ENCODE measurements at places on chromosomes 7 and 10. TPM values are rescaled to one million over a fixed set of nuclear protein-coding genes. Genes with fewer than 3 reads are reported as not detected.

SH2D4B gene
- not detected for total RNA-seq

RPEL1 gene
- total RNA-seq: 0.37 TPM

TCAF2 gene
- 5.9 TPM for total RNA-seq

SPAM1 gene
- not detected for total RNA-seq

PHKG1 gene
- 1.2 TPM for total RNA-seq

SPDYE1 gene
- total RNA-seq: not detected

MSMB gene
- total RNA-seq: not detected

MSS51 gene
- total RNA-seq: 2.5 TPM

GRM8 gene
- not detected for total RNA-seq

MOGAT3 gene
- not detected for total RNA-seq

TAC1 gene
- not detected for total RNA-seq

UPK3BL2 gene
- 3.7 TPM for total RNA-seq

TRIM50 gene
- total RNA-seq: not detected

DIP2C gene
- 12.5 TPM for total RNA-seq

NKX2-3 gene
- total RNA-seq: not detected

PTF1A gene
- total RNA-seq: not detected

FEZF1 gene
- total RNA-seq: not detected

OGDH gene
- total RNA-seq: 109 TPM

KNDC1 gene
- total RNA-seq: under 0.01 TPM

FOXI2 gene
- total RNA-seq: not detected

PSD gene
- total RNA-seq: 1.6 TPM

Measured in subcutaneous preadipocyte (primary cell).